D341Med (cell line): ENCODE measurements at places on chromosomes 3 and 15.

DNA sequence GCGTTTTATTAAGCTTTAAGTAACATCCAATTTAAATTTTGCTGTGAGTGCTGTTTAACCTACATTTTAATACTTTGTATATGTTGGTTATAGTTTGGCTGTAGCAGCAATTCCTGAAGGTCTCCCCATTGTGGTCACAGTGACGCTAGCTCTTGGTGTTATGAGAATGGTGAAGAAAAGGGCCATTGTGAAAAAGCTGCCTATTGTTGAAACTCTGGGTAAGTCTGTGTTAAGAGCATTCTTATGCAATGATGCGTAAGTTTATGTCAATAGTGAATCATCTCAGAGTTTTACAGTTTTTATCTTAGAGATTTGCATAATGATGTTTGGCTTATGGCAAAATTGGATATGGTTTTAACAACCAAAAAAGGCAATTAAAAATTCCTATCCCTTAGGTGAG is 62.7 kb downstream of the ASTE1 start:
- DNase-seq = no peak

DNA sequence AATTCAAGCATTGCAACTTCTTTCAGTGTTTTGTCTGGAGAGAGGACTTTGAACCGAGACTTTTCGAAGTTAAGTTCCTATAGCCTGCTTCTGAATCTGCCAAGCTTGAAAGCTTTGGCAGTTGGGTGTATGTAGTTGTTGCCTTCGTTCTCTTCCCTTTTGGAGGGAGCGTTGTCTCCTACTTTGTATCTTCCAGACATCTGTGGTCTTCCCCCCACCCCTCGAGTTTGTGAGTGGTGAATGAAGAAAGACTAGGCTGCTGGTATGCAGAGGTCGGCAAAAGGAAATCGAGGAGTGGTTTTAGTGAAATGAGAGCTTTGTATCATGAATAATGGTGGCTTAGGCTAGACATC is 1.3 kb downstream of the CTNNB1 start:
- DNase-seq = no peak

- DNase-seq = no peak
Observed at GRCh38 chr3:99071096-99071495, 169.6 kb upstream of the DCBLD2 start.

GRCh38 chr3:52023860-52024764 is 28.4 kb upstream of the RPL29 start:
- DNase-seq = peak; percentile 62

- no peak for DNase-seq
Observed at GRCh38 chr15:85030301-85030929, 48.8 kb downstream of the PDE8A start.

GRCh38 chr15:49471733-49472132 is 48.7 kb downstream of the FGF7 start:
- no peak for DNase-seq

DNA sequence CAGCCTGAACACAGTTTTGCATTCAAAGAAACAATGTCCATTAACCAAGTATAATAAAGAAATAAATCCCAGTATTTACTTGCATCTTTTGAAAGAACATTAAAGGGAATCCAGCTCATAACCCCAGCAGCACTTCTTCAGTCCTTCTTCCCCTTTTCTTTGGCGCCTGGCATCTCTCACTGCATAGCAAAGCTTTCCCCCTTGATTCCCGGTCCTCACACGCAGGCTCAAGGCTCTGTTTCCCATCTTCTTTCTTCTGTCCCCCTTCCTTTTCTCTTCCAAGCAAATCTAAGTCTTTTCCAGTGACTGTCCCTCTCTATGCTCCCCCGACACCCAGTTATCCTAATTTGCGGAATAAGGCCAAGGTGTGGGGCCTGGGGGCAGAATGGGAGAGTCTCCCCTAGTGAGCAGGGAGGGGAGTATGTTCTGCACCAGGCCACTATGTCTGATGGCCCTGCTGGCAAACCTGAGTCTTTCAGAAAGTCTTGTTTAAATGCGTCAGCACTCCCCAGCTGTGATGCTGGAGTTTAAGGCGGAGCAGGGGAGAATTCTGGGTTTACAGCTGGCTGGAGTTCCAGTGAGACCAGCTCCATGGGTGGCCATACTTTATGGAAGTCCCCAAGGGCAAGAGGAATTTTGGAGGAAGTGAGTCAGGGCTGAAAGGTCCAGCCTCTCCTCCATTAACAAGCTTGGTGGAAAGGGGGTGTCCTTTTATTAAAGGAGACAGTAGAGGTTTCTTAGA is 42.1 kb downstream of the GOLGA6A start:
- DNase-seq = no peak

DNA sequence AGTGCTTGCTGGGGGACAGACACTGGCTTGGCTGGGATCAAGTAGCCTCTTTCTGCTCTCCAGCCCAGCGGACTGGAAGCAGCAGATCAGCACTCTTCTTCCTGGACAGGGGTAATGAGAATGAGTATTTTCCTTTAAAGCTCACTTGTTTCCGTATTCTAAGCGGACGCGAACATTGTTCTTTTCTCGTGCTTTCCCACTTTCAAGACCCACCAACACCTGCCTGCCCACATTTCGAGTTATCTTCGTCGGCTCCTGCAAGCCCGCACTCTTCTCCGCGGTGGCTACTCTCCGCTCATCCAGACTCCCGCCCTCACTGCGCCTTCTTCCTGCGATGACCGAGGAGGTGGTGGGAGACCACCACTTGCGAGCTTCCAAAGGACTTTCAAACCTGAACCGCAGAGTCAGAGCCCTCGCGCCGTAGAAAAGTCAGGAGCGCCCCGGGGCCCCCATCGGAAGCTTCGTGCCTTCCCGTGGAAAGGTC is 1.6 kb upstream of the PPM1L start:
- peak; percentile 36 for DNase-seq
